Mucosa of descending colon (tissue), 3 donors: ENCODE measurements at places on chromosomes 3 and 15. TPM values are rescaled to one million over a fixed set of nuclear protein-coding genes. Genes with fewer than 3 reads are reported as not detected.

- no peak for DNase-seq
Measured at GRCh38 chr3:23985747-23986544, 40.9 kb downstream of the NR1D2 start.

The NR1I2 gene
- total RNA-seq = 62.9 TPM

The HHATL gene
- not detected for total RNA-seq

The PYGO1 gene
- total RNA-seq = 21.3 TPM

The GNL3 gene
- 39.2 TPM for total RNA-seq

The MYRIP gene
- 7.2 TPM for total RNA-seq

The CCR9 gene
- not detected for total RNA-seq
